ENCODE measurements at places on chromosomes 16 and 17.

DNA sequence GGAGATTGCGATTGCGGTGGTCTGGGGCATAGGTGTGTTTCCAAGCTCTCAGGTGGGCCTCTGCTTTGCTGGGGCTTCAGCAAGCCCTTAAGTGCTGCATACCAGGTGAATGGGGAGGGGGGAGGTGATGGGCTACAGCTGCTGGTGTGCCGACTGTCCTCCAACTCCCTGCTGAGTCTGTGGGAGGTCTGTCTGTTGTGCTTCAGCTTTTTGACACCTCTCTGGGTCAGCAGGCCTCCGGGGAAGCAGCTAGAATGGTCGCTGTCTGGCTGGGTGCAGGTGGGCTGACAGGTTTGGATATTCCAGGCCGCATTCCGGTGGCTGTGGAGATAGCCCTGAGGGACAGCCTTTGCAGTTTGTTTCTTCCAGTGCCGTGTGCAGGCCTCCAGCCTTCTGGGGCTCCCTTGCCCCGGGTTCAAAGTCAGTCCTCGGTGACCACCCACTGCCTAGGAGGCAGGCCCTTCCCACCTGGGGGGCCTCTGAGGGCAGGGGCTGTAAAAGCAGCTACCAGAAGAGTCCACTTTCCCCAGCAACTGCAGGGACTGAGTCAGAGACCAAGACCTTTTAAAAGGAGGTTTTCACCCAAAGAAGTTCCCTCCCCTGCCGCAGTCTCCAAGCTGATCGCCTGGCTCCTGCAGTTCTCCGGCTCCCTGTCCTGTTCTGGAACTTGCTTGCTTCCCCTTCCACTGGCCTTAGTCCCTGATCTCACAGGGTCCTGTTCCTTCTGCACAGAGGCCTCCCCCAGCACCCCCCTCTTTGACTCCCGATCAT, 2.0 kb upstream of the TTYH2 start:
- DNase-seq, result no peak
- no peak overlapping the region for H3K4me3 ChIP-seq
- peaks cover 13% of the 10 kb centered on the region for H3K36me3 ChIP-seq
- H3K4me1 ChIP-seq, result peaks cover 37% of the 10 kb centered on the region
- H3K27ac ChIP-seq, result peak overlapping the region; percentile 2
- no peaks in the 10 kb centered on the region for H3K27me3 ChIP-seq

DNA sequence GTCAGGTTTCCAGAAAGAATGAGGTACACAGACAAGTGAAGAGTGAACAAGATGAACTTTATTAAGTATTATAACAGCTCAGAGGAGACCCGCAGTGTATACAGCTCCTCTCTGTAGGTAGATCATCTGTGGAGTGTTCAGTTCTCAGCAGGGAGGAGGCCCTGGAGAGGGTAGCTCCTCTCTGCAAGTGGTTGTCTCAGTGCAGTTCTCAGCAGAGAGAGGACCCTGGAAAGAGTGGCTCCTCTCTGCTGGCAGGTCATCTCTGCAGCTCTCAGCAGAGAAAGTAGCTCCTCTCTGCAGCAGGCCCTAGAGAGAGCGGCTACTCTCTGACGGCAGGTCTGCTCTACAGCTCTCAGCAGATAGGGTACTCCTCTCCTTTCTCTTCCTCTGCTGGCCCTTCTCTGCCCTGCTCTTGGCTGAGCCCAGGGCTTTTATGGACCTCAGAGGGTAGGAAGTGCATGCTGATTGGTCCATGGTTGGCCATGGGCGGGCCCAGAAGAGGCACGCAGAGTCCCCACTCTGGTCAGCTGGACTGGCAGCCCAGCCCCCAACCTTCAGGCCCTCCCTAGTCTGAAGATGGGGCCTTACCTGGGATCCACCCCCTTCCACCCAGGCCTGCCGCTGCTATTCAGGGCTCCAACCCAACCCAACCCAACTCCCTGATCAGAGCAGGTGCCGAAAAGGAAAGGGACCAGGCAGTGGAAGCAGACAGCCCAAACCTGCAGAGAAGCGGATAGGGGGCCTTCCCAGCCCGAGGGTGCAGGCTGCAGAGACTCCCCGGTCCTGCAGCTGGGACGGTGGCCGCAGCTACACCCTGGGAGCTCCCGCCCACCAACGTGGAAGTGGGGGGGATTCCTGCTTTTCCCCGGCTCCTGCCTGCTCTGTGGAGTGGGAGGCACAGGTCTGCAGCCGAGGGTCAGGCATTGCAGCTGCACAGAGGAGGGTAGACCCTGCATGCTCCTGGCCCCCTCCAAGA, 18.5 kb upstream of the DNAJA2 start:
- H3K27me3 ChIP-seq, result no peaks in the 10 kb centered on the region
- no peak for DNase-seq
- no peak overlapping the region for H3K27ac ChIP-seq
- no peak overlapping the region for H3K4me3 ChIP-seq
- H3K36me3 ChIP-seq, result no peaks in the 10 kb centered on the region

- DNase-seq, result no peak
- H3K27me3 ChIP-seq, result no peaks in the 10 kb centered on the region
- H3K4me1 ChIP-seq, result peaks cover 12% of the 10 kb centered on the region
- peak overlapping the region; percentile 77 for H3K27ac ChIP-seq
- H3K36me3 ChIP-seq, result no peaks in the 10 kb centered on the region
Observed at GRCh38 chr17:21253646-21254441, 634 bp upstream of the NATD1 start.

- H3K27ac ChIP-seq, result no peak overlapping the region
- DNase-seq, result no peak
- no peaks in the 10 kb centered on the region for H3K27me3 ChIP-seq
- H3K36me3 ChIP-seq, result no peaks in the 10 kb centered on the region
- no peaks in the 10 kb centered on the region for H3K4me1 ChIP-seq
Observed at GRCh38 chr16:64657316-64658011, 464.4 kb downstream of the CDH11 start.

DNA sequence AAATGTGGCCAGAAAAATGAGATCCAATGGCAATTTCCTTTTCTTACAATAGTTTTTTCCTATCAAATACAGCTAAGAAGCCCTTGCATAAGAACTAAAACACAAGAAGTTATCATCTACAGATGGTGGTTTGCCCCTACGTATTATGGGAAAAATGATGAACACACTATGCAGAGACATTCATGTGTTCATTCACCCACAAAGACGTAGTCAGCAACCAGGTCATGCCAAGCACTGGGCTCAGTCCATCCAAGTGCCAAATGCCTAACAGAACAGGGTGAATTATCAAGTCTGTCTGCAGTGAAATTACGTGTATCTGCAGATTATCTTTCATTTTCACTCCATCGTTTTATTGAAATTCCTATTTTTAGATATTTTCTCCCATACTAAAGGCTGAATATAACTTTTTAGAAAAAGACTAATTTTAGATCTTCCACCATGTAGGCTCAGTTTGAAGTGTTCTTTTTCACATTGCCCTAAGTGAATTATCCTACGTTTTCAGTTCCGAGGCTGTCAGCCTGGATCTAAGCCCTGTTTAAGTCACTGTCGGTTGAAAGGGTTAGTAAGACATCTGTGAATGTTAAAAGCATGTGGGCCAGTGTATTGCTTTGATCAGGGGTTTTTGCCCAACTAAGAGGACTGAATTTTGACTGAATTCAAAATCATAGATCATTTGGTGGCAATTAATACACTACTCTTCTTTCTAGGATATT, 78.1 kb upstream of the DHX40 start:
- H3K27me3 ChIP-seq, result peaks cover 3% of the 10 kb centered on the region
- no peaks in the 10 kb centered on the region for H3K36me3 ChIP-seq
- no peak overlapping the region for H3K4me3 ChIP-seq
- DNase-seq, result no peak

DNA sequence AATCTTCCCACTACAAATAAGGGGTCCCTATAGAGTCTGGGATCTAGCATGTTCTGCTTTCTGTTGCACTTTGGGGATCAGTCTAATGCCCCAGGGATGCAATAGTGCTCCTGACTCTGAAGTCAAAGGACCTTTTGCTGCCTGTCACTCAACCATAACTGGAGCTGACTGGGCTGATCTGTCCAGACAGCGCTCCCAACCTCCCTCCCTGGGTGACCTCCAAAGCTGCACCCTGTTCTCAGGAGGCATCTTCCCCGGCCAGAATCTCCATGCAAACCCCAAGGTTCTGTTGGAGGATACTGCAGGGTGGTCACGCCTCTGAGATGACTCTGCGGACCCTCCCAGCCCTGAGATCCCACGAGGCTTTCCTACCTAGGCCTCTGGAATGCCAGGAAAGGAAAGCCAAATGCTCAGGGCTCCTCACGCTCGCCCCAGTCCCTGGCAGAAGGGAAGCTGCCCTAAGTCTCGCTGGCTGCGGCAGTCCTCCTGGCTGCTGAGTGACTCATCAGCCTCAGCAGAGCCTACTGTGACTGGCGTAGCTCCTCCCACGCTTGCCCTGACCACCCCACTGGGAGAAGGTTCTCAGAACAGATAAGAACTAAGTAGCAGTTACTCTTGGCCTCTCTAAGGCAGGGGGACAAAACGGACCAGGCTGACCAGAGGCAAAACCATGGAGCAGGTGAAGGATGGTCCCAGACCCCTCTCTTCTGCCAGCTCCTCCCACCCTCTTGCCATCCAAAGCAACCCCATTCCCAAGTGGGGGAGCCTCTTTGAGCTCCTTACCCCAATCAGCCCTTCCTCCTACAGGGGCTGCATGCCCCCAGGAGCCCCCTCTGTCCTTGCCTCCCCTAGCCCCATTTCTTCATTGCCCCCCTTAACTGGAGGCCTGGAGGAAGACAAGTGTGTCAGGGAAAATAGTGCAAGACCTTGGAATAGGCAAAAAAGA, 124.1 kb upstream of the TNRC6C start:
- no peak overlapping the region for H3K27ac ChIP-seq
- H3K4me3 ChIP-seq, result no peak overlapping the region
- no peaks in the 10 kb centered on the region for H3K27me3 ChIP-seq
- DNase-seq, result no peak
- no peaks in the 10 kb centered on the region for H3K36me3 ChIP-seq

DNA sequence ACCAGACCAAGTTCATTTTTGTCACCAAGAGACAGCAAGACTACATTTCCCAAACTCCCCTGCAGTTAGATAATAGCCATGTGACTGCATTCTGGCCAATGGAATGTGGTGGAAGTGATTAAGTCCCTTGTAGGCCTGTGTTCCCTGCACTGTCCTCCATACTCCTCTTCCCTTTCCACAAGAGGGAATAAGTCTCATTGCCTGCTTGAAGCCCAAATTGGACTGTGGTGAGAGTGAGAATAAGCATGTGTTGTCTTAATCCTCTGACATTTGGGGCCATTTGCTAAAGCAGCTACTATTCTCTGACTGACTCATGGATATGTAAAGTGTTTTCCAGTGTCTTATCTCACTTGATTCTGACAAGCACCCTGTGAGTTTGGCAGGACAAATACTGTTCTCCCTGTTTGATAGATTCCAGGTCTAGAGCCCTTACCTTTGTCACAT, 20.7 kb downstream of the PIK3R6 start:
- H3K36me3 ChIP-seq, result no peaks in the 10 kb centered on the region
- no peak overlapping the region for H3K4me3 ChIP-seq
- no peak for DNase-seq
- no peaks in the 10 kb centered on the region for H3K4me1 ChIP-seq
- H3K27me3 ChIP-seq, result no peaks in the 10 kb centered on the region
- no peak overlapping the region for H3K27ac ChIP-seq

GRCh38 chr16:9159839-9160550, 68.6 kb downstream of the HAPSTR1 start:
- H3K27me3 ChIP-seq, result peaks cover 4% of the 10 kb centered on the region
- DNase-seq, result no peak
- H3K4me1 ChIP-seq, result no peaks in the 10 kb centered on the region

GRCh38 chr16:86248310-86248905, 261.9 kb upstream of the FOXF1 start:
- H3K36me3 ChIP-seq, result no peaks in the 10 kb centered on the region
- no peaks in the 10 kb centered on the region for H3K4me1 ChIP-seq
- no peak overlapping the region for H3K27ac ChIP-seq
- no peak overlapping the region for H3K4me3 ChIP-seq
- no peak for DNase-seq

DNA sequence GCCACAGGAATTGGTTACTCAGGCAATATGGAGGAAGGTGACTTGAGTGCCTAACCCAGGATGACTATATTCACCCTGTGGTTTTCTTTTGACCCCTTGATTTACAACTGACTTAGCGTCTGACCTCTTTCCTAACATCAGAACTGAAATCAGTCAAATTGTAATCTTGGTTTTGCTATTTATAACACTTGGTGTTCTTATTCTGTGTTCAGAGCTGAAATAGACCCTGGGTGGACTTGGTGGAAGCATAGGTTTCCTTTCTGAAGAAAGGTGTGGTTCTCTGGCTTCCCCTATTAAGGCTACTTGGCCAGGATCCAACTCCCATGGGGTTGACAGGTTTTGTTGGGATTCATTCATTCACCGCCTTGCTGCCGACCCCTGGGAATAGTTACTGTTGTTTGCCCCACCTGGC, 80.8 kb downstream of the CLEC16A start:
- H3K36me3 ChIP-seq, result peaks cover 13% of the 10 kb centered on the region
- no peaks in the 10 kb centered on the region for H3K4me1 ChIP-seq
- DNase-seq, result no peak
- H3K4me3 ChIP-seq, result no peak overlapping the region

DNA sequence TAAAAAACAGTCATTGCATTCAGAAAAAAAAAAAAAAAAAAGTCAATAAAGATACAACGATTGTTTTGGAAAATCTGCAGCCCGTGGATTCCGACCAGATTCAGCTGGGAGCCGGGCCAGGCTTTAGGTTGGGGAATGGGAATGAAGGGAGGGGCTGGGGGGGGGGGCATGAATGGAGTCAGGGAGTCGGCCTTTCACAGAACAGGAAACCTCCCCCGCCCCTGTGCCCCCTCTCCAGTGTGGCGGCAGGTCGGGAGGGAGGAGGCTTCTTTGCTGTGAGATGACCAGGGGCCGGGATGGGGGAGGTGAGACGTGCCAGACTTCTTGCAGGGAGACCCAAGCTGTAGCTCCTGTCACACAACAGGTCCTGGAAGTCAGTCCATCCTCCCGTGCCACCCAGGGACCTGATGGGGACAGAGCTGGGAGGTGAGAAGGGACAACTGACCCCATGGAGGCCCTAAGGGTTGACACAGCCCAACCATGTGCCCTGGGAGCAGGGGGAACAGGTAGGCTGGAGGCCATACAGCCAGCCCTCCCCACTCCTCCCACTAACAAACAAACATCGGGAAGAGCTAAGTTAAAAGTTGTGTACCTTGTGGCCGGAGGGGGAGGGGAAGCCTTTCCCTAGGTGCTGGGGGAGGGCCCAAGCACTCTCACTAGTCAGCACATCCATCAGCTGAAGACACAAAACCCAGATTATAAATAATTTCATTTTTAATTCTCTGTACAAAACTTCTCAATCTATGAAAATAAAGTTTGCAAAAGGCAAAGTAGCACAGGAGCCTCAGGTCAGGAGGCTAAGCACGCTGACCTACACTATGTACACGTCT, 25.2 kb downstream of the SREBF1 start:
- no peak for DNase-seq
- H3K27me3 ChIP-seq, result no peaks in the 10 kb centered on the region
- H3K4me3 ChIP-seq, result no peak overlapping the region
- H3K4me1 ChIP-seq, result peaks cover 9% of the 10 kb centered on the region
- H3K36me3 ChIP-seq, result peaks cover 62% of the 10 kb centered on the region
- no peak overlapping the region for H3K27ac ChIP-seq

Data from naive thymus-derived CD4-positive, alpha-beta T cell (primary cell).